ENCODE measurements at places on chromosomes 7 and 10. TPM values are rescaled to one million over a fixed set of nuclear protein-coding genes. Genes with fewer than 3 reads are reported as not detected.

Gene BBS9
- 3.7 TPM for polyA plus RNA-seq

Gene CALCR
- 0.01 TPM for polyA plus RNA-seq

Gene IQUB
- 0.06 TPM for polyA plus RNA-seq

Gene CACNB2
- 5.1 TPM for polyA plus RNA-seq

Gene TEX47
- not detected for polyA plus RNA-seq

Gene OR6V1
- polyA plus RNA-seq = not detected

Gene CLRN3
- polyA plus RNA-seq = not detected

Gene FFAR4
- polyA plus RNA-seq = 0.15 TPM

Gene MINDY3
- 17.2 TPM for polyA plus RNA-seq

Gene CXCL12
- 4.1 TPM for polyA plus RNA-seq

Gene SUGCT
- polyA plus RNA-seq = 1.7 TPM
